Fibroblast of mammary gland (primary cell): ENCODE measurements at places on chromosomes 5 and 9.

DNA sequence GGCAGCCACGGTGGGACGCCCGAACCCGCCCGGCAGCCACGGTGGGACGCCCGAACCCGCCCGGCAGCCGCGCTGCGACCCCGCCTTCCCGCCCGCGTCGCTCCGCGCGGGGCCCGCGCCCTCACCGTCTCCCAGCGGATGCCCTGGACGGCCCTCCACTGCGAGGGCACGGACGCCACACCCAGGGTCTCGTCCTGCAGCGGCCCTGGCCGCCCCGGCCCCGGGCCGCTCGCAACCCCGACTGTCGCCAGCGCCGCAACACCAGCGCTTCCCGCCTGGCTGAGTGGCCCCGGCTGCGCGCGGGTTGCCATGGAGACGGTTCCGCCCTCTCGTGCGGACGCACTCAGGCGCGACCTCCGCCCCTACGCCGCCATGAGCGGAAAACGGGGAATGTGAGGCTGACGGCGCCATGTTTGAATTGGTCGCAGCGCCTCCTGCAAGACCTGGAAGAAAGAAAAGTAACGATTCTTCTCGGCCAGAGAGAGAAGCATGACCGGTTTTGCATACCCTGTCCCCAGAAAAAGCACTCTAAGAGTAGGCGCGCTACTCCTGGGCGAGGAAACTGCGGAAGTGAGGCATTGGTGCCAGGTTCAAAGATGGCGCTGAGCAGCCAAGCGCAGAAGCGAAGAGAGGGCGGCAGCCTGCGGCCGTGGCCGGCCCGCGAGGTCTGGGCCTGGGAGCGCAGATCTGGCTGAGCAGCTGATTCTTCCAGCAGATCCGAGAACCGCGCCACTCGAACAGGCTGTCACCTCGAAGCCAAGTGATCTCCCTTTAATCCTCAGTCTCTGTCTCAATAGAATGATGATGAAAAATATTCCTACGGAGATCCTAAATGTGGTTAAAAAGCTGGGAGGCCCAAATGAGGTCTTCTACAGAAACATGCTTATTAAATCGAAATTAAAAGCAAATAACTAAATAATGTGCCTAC, at the start of gene DYNC2I2:
DYNC2I2 (minus strand) TSS at position 432 of the 928 bp plus-strand sequence; CDS start at position 311, 121 bp downstream.
- DNase-seq, result peak; percentile 88

DNA sequence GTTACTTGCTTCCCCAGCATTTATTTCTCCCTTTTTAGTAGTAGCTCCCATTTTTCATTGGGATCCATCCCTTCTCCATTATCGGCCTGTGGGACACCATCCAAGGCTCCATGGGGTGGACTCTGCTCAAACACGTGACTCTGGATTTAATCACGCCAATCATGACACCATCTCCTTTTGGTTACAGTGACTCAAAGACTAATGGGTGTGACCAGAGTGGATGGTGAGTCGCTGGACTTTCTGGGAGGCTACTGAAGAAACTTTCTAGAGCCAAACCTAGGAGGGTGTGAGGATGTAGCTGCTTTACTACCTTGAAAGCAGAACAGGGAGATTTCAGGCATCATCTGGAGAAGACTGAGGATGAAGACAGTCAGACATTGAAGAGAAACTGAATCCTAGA, 93.1 kb downstream of the PJA2 start:
- peak; percentile 76 for DNase-seq

DNA sequence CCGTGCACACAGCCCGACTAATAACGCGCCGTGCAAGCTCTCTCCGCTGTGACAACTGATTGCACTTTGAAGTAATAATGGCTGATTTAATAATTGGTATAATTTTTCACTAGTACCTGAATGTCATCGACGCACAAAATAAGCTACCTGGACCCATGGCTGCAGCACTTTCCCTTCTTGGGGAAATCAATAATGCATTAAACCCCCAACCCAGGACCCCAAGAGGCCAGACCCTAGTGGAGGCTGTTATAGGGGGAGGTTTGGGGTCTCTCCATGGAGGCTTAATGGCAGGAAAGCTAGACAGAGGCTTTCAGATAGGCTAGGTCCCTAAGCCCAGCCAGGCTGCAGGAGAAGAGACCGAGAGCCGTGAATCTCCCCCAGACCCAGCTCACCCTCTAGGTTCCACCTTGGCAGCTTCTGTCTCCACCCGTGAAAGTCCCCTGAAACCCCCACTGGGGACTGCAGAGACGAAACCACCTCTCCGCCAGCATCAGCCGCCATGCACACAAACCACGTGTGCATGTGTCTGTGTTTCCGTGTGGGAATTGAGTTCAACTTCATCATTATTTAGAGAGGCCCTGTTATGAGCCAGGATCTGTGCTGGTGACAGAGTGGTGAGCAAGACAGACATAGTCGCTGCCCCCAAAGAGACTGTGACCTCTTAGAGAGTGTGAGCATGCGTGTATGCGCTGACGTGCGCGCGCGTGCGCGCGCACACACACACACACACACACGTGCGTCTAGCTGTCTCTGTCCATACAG, 168.6 kb upstream of the MVB12B start:
- no peak for DNase-seq

- peak; percentile 18 for DNase-seq
Observed at GRCh38 chr5:126251024-126251423, 172.2 kb upstream of the GRAMD2B start.

DNA sequence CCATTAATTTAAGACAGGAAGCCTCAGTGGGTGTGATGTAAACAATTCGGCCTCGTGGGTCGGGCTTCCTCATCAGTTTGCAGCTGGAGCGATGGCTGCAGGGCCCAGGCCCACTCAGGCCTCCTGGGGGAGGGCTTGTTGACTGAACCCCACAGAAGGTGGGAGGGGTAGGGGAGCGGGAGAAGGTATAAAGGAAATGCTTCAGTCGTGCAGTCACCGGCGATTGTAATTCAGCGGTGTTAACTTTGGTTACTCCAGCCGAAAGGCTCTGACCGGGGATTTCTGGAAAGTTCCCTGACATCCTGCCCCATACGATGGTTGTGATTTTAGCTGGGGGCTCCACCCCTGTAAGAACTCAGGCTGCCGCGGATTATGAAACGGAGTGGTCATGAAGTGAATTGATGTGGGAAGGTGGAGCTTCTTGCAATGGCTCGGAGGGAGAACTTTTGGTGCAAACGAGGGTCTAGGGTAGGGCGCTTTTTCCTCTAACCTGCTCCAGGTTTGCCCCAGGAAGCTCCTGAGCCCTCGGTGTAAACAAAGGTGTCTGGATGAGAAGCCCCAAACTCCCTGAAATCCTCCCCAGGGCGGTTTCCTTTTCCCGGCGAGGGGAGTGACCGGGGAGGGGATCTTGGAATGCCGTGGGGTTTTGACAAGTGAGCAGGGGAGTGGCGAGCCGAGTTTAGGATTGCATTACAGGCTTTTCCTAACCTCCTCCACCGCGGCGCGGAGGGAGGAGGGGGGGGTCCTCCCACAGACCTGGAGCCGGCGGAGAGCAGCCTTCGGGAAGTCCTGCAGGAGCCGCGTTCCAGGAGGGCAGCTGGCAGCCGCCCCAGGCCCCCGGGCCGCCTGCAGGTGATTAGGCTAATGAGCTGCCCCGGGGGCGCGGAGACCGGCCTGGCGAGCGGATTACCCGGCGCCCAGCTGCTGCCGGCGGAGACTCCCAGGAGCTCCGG, 215.5 kb downstream of the PDZD2 start:
- peak; percentile 7 for DNase-seq

DNA sequence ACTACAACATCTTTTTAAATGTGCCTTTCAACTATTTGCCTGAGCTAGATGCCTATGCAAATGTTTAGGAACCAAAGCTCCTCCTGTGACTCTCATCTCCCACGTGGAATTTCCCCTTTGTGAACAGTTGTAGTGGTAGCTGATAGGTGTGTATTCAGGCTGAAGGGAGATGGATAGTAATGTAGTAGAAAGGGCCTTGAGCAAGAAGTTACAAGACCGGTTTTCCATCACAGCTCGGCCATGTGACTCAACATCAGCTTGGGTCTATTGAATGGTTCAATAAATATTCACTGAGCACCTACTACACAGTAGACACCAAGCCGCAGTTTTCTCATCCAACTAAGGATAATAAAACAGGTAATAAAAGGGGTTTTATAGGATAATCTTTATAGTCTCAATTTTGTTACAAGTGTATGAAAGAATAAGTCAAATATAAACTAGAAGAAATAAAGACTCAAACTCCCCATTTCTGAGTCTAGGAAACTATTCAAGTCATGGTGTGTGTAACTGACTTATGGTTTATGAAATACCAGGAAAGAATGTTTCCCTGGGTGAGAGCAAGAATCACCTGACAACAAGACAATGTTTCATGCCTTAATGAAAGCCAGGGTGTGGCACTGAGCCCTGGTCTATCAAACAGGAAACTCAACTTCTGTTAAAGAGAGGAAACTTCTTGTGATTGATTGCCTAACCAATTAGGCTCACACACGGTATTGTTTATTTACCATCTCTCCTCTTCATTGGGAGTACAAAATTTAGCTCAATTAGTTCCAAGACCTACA, 187.1 kb upstream of the SPEF2 start:
- no peak for DNase-seq

DNA sequence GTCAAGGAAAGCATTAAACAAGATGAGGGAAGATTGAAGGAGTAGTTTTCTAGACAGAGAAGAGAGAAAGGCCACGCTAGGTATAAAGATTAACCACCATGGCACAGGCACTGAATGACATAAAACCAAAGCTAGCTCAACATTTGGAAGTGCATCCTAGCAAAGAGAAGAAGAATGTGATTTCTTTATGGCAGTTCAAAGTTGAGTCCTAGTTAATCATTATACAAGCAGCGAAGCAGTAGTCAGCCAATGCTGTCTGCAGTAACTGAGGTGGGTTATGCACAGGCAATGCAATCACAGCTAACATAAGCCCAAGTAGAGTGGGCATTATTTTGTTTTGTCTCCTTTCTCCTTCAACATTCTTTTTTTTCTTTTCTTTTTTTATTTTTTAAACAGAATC, 24.0 kb upstream of the ANKRD31 start:
- DNase-seq, result no peak

- DNase-seq, result peak; percentile 65
Observed at GRCh38 chr5:139908749-139909148, 113.1 kb downstream of the PSD2 start.
